Cortex of kidney (tissue), 1 donor: ENCODE measurements at places on chromosomes 1 and 21.

DNA sequence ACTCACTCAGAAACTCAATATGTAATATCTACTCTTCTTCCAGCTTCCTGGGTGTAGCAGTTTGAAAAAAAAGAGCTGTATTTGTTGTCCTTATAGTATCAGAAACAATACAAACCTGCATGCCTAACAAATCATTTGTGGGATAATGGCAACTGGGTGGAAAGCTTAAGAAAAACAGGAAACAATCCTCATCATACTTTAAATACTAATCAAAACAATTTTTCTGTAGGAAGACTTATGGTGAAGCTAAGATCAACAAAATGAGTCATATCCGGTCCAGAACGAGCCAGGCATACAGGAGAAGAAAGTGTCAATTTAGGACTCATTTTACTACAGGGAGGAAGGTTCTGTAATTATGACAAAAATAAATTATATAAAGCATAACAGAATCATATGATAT, 181.8 kb upstream of the ADGRL4 start:
- DNase-seq = no peak

- no peak for DNase-seq
These were observed 123.9 kb downstream of the CYYR1 start for GRCh38 chr21:26449161-26449560.

GRCh38 chr1:116760487-116760886, 6.3 kb downstream of the CD2 start:
- no peak for DNase-seq

DNA sequence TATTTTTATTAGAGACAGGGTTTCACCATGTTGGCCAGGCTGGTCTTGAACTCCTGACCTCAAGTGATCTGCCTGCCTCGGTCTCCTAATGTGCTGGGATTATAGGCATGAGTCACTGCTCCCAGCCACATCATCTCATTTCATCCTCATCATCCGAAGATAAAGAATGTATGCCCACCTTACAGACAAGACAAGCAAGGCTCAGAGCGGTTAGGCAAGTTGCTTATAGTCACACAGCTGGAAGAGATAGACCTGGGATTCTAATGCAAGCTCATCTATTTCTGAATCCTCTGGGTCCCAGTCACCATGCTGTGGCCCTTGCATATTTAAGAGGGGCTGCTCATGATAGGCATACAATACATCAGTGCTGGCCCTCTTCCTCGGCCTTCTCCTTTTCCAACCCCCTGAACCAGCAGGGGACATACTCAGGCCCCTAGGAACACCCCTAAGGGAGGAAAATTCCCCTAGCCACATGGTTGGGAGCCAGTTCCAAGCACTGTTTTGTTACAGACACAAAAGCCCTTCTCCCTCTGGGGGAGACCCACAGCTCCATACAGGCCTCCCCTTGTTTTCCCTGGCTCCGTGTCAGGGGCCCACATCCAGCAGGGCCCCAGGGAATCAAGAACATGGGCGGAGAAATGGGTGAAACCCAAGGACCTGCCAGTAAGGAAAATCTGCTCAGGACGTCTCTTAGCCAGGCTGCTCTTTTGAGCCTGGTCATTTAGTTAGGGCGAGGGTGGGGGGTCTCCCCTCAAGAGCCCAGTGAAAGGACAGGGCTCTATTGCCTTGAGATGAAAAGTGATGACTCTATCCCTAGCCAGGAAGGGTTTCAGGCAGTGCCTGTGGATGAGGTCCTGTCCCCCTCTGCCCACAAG, 6.9 kb downstream of the CSRP1 start:
- DNase-seq = no peak

DNA sequence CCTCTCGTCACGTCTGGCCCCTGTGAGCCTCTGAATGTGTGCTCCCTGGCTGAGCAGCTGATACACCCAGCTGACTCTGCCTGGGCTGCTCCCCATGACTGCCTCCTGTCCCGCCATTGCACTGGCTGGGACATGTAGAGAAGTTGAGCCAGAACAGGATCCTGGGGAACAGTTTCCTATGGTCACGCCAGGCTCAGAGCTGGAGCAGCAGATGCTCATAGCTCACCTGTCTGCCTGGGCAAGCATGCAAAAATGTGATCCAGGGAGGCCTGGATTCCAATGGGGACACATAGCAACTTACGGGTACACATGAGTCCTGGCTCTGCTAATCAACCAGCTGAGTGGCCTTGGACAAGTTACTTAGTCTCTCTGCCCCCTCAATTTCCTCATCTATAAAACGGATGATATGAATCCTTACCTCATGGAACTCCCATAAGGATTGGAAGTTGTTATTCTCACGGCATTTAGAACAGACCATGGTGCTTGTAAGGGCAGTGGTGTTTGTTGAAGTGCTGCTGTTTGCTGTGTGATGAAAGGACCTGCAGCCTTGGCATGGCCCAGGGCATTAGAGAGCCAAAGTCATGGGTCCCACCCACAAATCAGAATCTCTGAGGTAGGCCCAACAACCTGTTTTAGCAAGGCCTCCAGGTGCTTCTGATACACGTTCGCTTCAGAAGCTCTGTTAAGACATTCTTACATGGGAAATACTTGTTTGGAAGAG, 150.3 kb upstream of the VANGL1 start:
- DNase-seq = no peak

GRCh38 chr1:208233546-208233945, 10.6 kb downstream of the PLXNA2 start:
- DNase-seq = no peak

DNA sequence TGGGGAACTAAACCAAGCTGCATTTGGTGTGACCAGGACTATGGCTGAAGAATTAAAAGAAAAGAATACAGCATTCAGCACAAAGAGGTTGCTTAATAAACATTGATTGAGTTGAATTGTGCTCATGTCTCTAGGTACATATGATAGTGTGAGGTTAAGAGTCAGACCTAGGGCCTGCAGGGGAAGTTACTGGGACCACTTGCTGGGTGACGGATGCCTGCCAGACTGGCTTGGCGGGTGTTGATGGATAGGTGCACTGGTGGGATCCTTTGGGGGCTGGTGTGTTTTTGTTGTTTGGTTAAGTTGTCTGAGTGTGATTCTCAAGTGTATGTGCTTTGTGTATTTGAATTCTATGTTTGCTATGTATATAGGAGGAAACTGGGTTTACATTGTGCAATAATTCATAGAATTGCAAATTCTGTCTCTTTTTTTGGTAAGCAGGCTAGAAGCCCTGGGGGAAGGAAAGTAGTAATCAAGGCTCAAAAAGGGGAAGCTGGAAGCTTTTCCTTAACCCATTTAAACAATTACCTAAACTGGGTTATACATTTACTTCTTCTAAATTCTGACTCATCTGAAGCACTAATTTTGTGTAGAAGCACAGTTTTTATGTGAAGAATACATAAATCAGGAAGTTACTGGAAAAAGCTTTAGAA, 1.8 kb downstream of the CD101 start:
- DNase-seq = no peak

DNA sequence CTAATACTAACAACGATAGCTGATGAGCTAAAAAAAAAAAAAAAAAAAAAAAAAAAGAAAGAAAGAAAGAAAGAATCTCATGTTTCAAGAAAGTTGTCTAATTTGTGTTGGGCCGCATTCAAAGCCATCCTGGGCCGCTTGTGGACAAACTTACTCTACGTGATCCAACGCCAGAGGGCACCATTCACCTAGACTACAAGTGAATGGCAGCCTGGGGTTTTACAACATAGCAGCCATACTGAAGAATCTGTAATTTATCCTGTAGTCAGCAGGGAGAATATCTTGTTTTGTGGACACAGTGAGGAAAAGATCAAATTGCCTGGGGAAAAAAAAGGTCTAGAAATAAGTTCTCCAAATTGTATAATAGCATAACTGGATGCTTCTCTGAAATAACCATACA, 47.0 kb downstream of the CYP2J2 start:
- no peak for DNase-seq

GRCh38 chr1:19495000-19495656, 9.8 kb upstream of the CAPZB start:
- DNase-seq = no peak

GRCh38 chr1:244006961-244007360, 44.1 kb upstream of the ZBTB18 start:
- no peak for DNase-seq

GRCh38 chr1:7366286-7366954, 404.7 kb upstream of the VAMP3 start:
- DNase-seq = no peak

- DNase-seq = no peak
These were observed 222.8 kb upstream of the ZRANB2 start for GRCh38 chr1:71303617-71304041.

GRCh38 chr1:64337926-64338325, 132.0 kb upstream of the CACHD1 start:
- no peak for DNase-seq

DNA sequence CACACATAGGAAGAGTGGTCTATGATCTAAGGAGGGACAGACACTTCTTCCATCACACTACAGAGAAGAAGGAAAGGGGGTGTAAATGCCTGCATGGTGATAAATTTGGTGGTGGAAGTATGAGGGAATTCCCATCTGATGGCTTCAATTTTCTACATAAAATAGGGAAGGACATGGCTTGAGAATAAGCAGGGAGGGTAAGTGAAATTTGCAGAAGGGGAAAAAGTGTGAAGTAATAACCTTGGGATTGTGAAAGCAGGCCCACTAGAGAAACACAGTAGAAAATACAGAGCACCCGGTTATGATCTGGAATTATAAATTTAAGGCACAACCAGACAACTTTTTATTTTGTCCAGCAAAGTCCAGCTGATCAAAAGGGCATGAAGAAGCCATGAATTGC, 22.7 kb upstream of the HIVEP3 start:
- no peak for DNase-seq

- no peak for DNase-seq
These were observed 15.9 kb upstream of the FASLG start for GRCh38 chr1:172642970-172643369.

- no peak for DNase-seq
These were observed 949.4 kb upstream of the ADGRL4 start for GRCh38 chr1:79955966-79956365.

- DNase-seq = no peak
These were observed 49.3 kb downstream of the TNN start for GRCh38 chr1:175116903-175117302.

- no peak for DNase-seq
These were observed 26.0 kb upstream of the UAP1 start for GRCh38 chr1:162535501-162535900.

- no peak for DNase-seq
These were observed 7.8 kb downstream of the SLC41A1 start for GRCh38 chr1:205805082-205805711.

- DNase-seq = no peak
These were observed 28.7 kb downstream of the COL6A2 start for GRCh38 chr21:46126309-46127238.

- no peak for DNase-seq
These were observed 471.1 kb upstream of the VAMP3 start for GRCh38 chr1:7299994-7300393.

DNA sequence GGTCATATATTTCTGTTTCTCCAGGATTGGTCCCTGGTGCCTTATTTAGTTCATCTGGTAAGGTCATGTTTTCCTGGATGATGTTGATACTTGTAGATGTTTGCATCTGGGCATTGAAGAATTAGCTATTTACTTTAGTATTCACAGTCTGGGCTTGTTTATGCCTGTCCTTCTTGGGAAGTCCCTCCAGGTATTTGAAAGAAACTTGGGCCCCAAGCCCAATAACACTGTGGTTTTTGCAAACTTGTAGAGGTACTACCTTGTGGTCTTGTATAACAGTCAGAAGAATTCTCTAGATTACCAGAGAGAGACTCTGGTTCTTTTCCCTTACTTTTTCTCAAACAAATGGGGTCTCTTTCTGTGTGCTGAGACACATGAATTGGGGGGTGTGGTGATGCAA, 251.4 kb upstream of the B3GALT2 start:
- DNase-seq = no peak

GRCh38 chr1:90823686-90824085, 106.6 kb upstream of the BARHL2 start:
- no peak for DNase-seq

DNA sequence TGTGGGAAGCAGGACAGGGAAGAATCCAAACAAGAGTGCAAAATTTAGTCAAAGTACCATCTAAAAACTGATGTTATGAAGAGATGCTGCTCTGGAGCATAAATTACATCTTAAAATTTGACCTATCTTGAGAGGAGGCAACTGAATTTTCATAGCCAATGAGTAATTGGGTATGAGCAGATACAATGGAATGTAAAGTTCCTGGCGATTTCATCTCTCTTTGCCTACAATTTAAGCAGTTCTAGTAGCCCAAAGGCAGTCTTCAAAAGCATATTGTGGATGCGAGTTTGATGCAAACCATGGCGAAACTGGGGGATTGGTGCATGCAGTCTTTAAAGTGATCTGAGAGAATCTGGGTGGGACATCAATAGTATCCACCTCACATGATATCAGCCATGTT, 1265.9 kb downstream of the BRINP3 start:
- no peak for DNase-seq

DNA sequence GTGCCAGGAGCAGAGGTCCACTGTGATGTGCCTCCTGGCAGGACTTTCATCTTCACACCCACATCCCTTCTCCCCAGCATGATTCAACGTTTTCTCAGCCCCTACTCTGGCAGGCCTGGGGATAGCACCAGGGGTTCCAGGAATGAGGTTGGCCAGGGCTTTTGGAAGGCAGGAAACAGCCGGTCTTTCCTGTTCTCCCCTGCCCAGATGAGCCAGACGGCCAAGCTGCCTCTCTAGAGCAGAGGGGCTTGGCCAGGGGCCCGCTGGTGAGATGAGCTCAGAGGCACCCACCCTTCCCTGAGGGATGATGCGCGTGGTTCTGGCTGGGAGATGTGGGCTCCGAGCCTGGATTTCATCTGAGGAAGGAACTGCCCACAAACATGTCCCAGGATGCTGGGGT, 4.3 kb upstream of the MFAP2 start:
- DNase-seq = no peak

- DNase-seq = no peak
These were observed 2.9 kb upstream of the SEMA4A start for GRCh38 chr1:156150333-156151011.

GRCh38 chr1:29657816-29658215, 421.5 kb downstream of the PTPRU start:
- DNase-seq = no peak

- no peak for DNase-seq
These were observed 62.0 kb downstream of the SIK1 start for GRCh38 chr21:43364851-43365424.

- DNase-seq = no peak
These were observed 34.6 kb upstream of the LHX8 start for GRCh38 chr1:75099581-75099980.

DNA sequence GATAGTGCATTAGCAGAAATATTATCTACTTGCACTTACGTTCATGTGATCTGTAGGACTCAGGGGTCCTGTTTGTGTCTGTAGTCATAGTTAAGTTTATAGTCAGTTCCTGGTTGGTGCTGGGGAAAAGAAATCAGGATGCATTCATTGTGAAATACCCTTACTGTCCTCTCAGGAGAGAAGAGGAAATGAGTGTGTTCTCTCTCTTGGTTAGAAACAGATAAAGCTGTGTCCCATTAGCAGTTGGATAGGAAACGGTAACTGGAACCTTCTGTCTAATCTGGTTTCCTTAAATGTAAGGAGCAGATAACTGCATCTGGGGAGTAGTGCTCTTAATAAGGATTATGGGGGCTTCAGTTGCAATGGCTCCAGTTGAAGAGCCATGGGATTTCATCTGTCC, 8.9 kb downstream of the SDCCAG8 start:
- DNase-seq = no peak

GRCh38 chr1:61436016-61436415, 288.9 kb downstream of the TM2D1 start:
- DNase-seq = no peak
